ENCODE measurements at places on chromosomes 3 and 15.

GRCh38 chr3:126293370-126294082 lies 63.7 kb downstream of the KLF15 start:
- DNase-seq = no peak

- DNase-seq = no peak
Observed at GRCh38 chr3:38347421-38348200, 1.0 kb downstream of the XYLB start.

DNA sequence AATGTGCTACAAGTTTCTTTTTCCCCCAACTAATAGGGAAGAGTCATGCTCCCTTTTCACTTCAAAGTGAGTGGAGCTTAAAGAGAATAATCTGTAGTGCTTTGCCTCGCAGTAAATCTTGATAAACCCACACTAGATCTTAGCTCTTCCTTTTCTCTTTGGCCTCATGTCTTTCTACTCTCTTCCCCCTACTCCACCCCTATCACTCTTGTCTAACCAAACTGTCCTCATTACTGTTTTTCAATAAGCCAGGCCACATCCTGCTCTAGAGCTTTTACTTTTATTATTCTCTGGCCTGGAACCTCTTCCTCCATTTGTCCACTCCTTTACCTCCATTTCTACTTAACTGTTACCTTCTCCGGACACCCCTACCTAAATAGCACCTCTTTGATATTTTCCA lies 291.0 kb upstream of the SATB1 start:
- no peak for DNase-seq

GRCh38 chr3:81753416-81754027 lies 7.9 kb downstream of the GBE1 start:
- DNase-seq = no peak

GRCh38 chr3:31105438-31106077 lies 211.1 kb upstream of the GADL1 start:
- DNase-seq = peak; percentile 26

GRCh38 chr3:33132019-33132360 lies 18.2 kb downstream of the CRTAP start:
- DNase-seq = no peak
